CD4-positive, alpha-beta T cell treated with Interleukin-15 for 1 hour (primary cell): ENCODE measurements at places on chromosomes 7 and 10.

DNA sequence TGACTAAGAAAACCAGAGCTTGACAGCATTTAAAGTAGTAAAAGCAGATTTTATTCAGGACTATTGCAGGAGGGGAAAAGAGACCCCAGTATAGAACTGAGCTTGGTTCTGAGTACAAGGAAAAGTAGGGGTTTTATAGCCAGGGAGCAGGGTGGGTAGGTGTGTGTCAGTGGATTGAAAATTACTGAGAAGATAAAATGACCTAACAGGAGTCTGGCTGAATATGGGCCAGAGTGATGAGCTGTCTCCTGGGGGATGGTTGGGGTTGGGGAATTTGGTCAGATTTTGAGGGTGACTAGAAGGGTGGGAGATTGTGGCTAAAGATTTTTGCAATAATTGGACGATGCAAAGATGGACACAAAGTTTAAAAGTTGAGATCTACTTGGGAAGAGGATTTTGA lies 114.0 kb downstream of the ST7 start:
- no peak for DNase-seq

GRCh38 chr7:76185187-76185896 lies 16.4 kb upstream of the SRRM3 start:
- no peak for DNase-seq

DNA sequence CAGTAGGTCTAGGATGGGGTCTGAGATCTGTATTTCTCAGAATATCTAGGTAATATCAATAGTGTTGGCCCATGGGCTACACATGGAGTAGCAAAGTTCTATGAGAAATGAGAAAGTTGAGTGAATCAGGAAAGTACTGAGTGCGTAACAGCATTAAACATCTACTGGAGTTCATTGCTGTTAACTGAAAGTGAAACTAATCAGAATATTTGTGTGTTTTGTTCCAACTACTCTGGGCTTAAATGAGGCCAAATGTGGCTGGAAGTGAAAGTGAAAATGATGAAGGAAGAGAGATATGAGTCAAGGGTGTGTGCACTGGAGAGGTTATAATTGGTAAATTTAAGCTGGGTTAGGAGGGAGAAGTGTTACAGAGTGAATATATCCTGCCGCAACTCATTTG lies 46.5 kb downstream of the TMEM106B start:
- DNase-seq = no peak

GRCh38 chr10:54961040-54961439 lies 160.0 kb upstream of the PCDH15 start:
- DNase-seq = no peak

DNA sequence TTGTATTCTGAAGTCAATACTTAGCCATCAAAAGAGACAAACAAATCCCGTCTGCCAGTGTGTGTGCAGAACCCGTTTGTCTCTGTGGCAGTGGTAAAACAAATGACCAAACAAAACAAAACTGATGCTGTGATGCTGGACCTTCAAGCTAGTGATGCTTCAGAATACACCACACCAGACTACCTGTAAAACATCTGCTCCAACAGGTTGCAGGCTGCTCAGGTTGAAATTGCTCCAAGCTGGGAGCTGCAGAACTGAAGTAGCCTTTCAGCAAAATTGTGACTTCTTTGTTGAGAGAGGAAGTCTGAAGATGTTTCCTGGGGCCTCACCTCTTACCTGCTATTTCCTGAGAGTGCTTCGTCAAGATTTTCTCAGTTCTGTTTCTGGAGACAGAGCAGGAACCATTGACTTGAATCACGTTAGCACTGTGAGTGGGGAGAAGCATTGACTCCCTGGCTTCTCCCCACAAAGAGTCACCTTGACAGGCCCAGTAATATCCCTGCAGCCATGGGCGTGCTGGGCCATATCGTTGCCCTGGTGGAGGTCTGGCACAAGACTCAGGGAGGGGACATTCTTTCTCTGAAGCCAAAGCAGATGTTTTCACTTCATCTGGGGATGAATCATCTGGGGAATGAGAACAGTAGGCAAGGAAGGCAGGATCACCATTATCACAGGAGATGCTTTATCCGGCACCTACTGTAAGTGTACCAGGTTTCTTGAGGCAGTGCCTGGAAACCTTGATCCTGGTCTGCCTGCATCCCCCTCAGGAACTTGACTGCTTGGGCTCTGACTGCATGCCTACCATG lies 80.2 kb downstream of the RBM20 start:
- DNase-seq = no peak

DNA sequence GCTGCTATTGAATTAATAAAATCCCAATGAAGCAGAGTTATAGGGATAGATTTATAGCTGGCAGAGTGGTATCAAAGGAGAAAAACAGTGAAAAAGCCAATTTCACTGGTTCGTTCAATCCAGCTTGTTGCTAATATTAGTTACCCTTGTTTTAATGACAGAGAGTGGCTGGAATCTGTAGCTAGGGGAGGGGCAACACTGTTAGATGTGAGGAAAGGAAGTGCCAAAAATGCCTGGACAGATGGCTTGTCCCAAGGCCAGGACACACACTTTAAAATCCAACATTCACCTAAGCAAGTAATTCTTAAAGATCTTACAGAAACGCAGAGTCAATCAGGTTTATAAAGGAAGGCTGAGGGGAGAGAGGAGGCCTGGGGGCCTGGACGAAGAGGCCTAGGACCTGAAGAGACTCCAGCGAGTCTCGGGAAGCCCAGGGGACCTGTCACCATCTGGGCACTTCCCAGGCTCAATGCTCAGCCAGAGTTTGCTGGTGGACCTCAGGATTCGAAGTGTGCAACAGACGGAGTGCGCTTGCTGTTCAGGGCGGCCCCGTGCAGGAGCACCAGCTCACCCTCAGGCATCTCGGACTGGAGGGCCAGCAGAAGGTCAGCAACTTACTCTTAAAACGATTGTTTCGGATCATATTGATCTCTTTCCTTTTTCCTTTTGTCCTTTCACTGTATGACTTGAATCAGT lies 36.7 kb downstream of the TMEM248 start:
- no peak for DNase-seq

DNA sequence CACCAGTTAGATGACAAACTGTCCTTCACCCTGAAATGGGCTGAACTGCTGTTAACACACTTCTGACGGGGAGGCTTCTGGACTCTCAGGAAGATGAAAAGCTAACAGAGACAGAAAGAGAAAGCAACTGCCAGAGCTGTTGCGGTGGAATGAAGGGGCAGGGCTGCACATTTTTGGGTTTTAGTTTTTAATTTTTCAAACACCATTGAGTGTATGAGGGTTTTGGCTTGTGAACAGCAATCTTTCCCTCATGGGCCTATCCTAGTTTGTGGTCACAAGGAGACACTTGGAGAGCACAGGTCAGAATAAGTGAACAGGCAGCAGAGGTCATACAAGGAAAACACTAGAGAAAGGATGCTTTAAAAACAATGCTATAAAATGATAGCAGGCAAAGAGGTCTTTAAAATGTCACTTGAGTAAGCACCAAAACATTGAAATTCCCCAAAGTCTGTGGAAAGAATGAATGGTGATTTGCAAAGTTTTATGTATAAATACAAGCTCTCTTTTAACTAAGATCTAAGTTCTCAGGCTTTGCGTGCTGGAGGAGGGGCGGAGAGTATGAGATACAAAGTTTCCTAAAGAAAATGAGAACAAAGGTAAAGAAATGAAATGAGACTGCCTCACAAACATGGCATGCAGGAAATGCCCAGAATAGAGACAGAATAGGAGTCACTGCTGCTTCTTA lies 101.4 kb upstream of the GLI3 start:
- DNase-seq = no peak

DNA sequence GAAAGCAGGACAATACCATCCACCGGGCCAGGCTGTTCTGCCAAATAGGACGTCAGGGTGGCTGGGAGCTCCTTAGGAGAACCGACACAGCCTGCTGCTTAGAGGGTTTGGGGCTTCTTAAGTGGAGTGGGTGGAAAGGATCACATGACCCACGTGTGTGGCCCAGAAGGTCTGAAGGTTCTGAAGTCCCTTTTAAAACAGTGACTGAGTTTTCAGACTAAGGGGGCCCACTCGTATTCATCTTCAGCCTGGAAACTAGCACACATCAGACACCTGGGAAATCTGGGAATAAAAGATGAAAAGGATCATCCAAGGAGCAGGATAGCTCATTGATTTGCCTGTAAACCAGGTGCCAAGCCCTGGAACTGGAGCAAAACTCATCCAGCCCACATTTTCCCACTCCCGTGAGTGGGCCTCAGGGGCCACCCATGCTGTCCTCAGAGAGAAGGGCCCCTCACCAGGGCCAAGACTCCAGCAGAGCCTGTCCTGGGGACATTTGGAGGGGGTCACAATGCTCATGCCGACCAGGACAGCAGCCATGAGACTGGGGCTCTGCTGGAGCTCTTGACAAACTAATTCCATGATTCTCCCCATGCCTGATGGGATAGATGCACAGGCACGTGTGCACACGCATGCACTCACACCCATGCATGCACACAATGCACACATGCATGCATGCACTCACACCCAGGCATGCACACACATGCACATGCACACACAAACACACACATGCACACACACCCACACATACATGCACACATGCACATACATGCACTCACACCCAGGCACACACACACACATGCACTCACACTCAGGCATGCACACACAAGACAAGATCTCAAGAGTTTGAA lies 168.8 kb upstream of the PPP2R2D start:
- no peak for DNase-seq

DNA sequence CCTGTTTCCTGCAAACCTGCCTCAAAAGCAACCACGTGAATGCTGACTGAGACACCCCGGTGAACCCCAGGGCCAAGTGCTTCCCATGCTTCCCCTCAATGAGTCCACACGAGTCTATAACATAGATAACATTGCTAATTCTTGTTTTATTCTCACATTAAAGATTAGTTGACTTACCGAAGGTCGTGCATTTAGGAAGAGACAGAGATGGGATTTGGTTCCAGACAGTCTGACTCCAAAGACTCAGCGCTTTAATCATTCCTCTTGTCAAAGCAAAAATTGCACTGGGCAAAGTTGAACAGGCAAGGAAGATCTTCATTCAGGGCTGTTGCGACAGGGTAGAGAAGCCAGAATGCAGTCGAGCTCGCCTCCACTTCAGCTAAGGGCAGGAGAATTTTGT lies 435.6 kb upstream of the C7orf33 start:
- DNase-seq = no peak

DNA sequence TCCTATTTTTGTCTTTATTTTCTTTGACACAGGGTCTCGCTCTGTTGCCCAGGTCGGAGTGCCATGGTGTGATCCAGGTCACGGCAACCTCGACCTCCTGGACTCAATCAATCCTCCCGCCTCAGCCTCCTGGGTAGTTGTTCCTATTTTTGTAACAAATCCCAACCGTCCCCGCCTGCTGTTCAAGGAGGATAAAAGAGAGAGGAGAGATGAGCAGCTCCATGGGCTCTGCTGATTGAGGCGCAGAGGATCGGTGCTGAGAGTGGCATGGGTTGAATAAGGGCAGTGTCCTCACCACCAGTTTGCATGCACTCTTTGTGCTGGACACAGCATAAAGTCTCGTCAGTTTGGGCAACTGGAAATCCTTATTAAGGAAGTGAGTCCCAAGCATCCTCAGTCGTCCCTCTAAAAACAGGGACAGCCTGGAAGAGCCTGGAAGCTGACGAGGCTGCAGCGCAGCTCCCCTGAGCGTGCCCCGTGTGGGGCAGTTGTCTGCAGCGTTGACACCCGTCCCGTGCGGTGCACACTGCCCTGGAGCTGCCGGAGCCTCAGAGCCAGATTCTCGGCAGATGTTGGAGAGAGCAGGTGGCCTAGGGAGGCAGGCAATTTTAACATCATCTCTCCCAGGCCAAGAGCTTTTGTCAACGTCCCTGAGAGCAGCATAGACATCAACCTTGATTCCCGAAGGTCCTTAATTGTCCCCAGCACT lies 404.2 kb upstream of the RNF32 start:
- no peak for DNase-seq

- no peak for DNase-seq
Observed at GRCh38 chr10:659688-660141, 29.8 kb downstream of the DIP2C start.

GRCh38 chr10:35446439-35446838 lies 110.1 kb downstream of the CCNY start:
- DNase-seq = no peak

DNA sequence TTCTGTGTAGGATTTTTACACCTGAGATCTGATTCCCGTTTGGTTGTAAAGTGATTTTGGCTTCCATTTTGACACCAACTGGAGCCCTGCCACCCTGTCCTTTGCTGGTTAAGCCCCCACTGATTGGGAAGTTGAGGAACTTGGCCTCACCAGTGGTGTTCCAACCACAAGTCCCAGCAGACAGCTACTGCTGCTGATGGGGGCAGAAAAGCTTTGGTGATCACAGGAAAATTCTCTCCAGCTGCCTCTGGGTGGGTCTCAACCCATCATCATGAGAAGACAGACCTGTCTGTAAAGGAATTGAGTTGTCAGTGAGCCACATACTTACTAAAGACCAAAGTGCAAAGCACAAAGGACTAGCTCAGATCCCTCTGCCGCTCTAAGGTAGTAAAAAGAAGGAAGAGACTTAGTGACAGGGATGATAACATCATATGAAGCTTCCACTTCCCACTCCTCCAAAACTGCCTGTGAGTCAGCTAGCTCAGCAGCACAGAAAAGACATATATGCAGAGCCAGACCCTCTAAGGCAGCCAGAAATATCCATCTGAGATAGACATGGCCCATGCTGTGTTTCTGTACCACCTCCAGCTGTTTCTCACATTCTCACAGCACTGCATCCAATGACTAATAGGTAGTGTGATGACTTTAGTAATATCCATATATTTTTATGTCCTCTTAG lies 22.4 kb upstream of the LRRC17 start:
- no peak for DNase-seq

- DNase-seq = no peak
Observed at GRCh38 chr10:29163746-29164145, 125.1 kb upstream of the LYZL1 start.

GRCh38 chr7:94602181-94602580 lies 53.8 kb downstream of the SGCE start:
- no peak for DNase-seq

- DNase-seq = no peak
Observed at GRCh38 chr7:139915268-139915863, 86.3 kb downstream of the TBXAS1 start.

- no peak for DNase-seq
Observed at GRCh38 chr10:6669269-6669859, 89.3 kb upstream of the PRKCQ start.

DNA sequence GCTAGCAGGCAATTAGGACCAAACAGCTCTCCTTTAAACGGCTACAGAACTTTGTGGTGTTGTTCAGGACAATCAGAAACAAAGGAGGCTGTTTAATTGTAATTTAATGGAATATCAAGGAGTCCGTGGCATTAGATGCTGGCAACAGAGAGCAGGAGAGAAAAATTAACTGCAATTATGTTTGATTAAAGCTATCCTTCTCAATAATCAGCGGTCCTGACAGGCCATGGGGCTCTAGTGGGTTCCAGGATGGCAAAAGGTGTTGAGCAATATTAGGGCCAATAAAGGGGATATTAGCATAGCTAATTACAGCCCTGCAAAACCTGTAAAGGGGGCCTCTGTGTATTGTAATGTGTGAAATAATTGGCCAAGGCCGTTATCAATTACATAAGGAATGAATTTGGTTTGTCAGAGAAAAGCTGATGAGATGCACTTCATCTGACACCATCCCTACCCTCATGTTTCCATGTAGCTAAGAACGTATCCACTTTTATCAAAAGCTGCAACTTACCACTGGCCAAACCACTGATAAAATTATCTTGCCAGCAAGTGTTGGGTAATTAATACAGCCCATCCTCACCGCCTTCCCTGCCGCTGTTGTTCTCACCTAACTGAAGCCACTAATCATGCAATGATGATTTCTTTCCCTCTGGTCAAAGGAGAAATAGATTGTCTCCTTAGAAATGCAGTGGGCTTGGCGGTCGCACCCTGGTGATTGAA lies 81.6 kb downstream of the EBF3 start:
- no peak for DNase-seq

- DNase-seq = no peak
Observed at GRCh38 chr10:44786286-44786850, 124.8 kb upstream of the TMEM72 start.
